HFFc6 (cell line): ENCODE measurements at places on chromosomes 4 and X. TPM values are rescaled to one million over a fixed set of nuclear protein-coding genes. Genes with fewer than 3 reads are reported as not detected.

Gene PDHA2
- not detected in 3 replicates for total RNA-seq

DNA sequence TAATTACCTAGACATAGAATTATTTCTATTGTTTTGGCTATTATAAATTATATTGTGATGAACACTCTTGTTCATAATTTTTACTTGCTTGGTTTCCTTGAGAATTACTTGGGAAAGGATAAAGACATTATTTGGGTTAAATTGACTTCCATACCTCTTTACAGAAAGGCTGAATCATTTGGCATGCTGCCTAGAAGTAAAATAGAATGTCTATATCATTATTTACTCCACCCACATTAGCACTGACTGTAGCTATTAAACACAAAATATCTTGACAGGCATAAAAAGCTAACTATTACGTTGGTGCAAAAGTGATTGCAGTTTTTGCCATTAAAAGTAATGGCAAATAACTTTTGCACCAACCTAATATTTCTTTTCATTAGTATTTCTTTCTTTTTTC, 29.7 kb upstream of the ADH6 start:
- H3K4me1 ChIP-seq: no peaks in the 10 kb centered on the region
- no peak overlapping the region for H3K27ac ChIP-seq
- H3K27me3 ChIP-seq: no peaks in the 10 kb centered on the region; the same call in 1 of the 2 replicates
- no peaks in the 10 kb centered on the region for H3K36me3 ChIP-seq
- no peak for DNase-seq

Gene UGT2B10
- not detected in 3 replicates for total RNA-seq

DNA sequence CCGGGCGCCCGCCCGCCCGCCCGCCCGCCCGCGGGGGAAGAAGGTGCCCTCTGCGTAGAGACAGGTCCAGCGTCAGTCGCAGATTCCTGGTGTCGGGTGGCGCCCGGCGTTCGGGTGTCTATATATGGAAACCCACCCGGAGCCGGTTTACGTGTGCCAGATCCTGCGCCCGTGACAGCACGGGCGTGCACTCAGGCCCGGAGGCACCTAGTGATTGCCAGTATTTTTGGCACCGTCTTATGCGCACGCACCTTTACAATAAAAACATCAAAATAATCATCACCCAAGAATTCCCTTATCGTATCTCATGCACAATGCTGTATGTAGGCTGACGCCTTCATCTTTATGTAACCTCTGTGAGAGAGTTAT, 519 bp downstream of the SLC25A4 start:
- peak overlapping the region; percentile 84 for H3K4me3 ChIP-seq
- peaks cover 16% of the 10 kb centered on the region for H3K27me3 ChIP-seq
- peak; percentile 16 for DNase-seq
- H3K4me1 ChIP-seq: peaks cover 21% of the 10 kb centered on the region
- no peaks in the 10 kb centered on the region for H3K36me3 ChIP-seq

DNA sequence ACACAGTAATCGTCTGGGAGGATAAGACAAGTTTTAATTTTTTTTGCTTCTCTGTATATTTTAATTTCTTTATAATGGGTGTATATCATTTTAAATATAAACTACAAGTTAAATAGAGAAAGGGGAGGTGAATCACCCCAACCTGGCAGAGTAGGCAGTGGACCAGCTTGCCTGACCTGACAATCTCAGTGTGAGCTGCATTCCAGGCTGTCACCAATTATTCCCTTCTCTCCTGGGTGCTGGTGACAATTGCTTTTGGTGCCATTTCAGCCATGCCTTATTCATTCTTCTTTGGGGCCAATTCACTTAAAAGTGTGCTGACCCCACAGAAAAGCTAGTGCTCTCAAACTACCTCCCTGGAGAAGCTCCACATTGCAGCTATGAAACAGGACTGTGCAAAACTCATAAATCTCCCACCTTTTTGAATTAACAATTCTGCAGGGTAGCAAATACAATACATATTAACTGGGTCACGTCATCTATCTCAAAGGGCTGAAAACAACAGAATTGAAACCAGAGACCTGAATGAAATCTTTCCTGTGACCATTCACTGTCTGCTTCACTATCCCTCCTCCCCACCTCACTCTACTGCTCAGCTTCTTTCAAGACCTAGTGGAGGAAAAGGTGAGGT, 359.0 kb downstream of the HS3ST1 start:
- H3K4me3 ChIP-seq: no peak overlapping the region
- H3K4me1 ChIP-seq: no peaks in the 10 kb centered on the region
- H3K27me3 ChIP-seq: no peaks in the 10 kb centered on the region; the same call in 1 of the 2 replicates
- no peak for DNase-seq
- H3K36me3 ChIP-seq: no peaks in the 10 kb centered on the region
- H3K27ac ChIP-seq: no peak overlapping the region

GRCh38 chrX:106903291-106903824, at the start of gene RIPPLY1:
RIPPLY1 (minus strand) TSS chrX:106903341; CDS start chrX:106903287, 54 bp downstream.
- peaks cover 21% of the 10 kb centered on the region for H3K4me1 ChIP-seq
- H3K4me3 ChIP-seq: no peak within 1 kb of the TSS
- DNase-seq: no peak
- H3K27me3 ChIP-seq: peaks cover 3% of the 10 kb centered on the region
- no peak within 1 kb of the TSS for H3K27ac ChIP-seq
- H3K36me3 ChIP-seq: no peaks in the 10 kb centered on the region

GRCh38 chrX:31053621-31054020, 18.2 kb downstream of the FTHL17 start:
- H3K4me3 ChIP-seq: no peak overlapping the region
- DNase-seq: no peak
- no peaks in the 10 kb centered on the region for H3K4me1 ChIP-seq
- no peaks in the 10 kb centered on the region for H3K36me3 ChIP-seq
- no peaks in the 10 kb centered on the region; the same call in 1 of the 2 replicates for H3K27me3 ChIP-seq
- no peak overlapping the region for H3K27ac ChIP-seq
